ENCODE measurements at places on chromosomes 5 and 9. TPM values are rescaled to one million over a fixed set of nuclear protein-coding genes. Genes with fewer than 3 reads are reported as not detected.

DNA sequence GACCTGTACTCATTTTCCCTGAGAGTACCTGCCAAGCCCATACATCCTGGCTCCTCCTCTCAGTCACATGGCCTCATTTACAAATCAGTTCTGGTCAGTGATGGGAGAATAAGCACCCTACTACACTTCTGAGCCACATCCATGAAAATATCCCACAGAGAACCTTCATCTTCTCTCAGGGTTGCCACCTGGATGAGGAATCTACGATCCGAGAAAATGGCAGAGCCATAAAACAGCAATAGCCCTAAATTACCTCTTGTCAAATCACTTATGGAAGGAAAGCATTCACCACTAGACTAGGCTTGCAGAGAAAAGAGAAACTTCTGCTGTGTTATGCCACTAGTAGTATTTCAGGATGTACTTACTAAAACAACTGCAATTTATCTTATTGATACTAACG lies 324.8 kb downstream of the BNC2 start:
- no peak for DNase-seq

- DNase-seq, result no peak
These were observed 1.7 kb upstream of the GBGT1 start for GRCh38 chr9:133165452-133165730.

- DNase-seq, result no peak
These were observed 12.2 kb downstream of the RANBP17 start for GRCh38 chr5:170874017-170874416.

DNA sequence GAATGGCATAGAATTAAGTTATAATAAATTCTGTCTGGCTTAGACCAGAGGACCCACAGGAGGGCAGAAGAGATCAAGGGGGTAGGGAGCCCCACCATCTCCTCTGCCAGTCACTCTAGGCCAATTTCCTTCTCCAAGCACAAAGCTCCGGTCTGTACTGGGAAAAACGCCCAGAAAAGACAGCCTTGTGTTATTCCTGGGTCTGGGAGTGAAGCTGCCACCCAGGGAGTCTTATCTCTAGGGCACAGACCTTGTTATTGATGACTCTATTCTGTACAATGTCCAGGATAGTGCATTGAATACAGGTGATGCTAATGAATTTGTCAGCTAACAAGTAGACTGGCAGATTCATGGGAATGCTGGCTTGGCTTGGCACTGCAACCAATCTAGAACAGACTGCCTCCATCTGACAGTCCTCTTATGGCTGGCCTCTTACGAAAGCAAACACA lies 60.7 kb downstream of the MED27 start:
- DNase-seq, result no peak

DNA sequence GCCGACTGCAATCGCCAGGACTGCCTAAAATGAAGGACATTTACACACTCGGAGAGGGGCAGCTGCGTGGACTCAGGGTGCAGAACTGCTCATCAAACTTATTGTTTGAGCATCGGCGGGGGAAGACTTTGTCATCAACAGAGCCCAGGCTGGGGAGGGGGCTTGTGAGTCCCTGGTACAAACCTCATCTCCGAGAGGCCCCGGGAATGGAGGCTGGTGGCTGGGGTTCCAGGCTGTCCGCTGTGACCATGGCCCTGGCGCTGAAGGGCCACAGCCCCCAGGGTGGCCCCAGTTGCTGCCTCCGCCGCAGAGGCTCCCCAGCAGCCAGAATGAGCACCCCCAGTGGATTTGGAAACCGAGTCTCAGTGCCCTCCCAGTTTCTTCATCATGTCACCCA lies 46.1 kb upstream of the RNU6ATAC start:
- no peak for DNase-seq

GRCh38 chr5:9207817-9208418 lies 338.0 kb downstream of the SEMA5A start:
- DNase-seq, result no peak

DNA sequence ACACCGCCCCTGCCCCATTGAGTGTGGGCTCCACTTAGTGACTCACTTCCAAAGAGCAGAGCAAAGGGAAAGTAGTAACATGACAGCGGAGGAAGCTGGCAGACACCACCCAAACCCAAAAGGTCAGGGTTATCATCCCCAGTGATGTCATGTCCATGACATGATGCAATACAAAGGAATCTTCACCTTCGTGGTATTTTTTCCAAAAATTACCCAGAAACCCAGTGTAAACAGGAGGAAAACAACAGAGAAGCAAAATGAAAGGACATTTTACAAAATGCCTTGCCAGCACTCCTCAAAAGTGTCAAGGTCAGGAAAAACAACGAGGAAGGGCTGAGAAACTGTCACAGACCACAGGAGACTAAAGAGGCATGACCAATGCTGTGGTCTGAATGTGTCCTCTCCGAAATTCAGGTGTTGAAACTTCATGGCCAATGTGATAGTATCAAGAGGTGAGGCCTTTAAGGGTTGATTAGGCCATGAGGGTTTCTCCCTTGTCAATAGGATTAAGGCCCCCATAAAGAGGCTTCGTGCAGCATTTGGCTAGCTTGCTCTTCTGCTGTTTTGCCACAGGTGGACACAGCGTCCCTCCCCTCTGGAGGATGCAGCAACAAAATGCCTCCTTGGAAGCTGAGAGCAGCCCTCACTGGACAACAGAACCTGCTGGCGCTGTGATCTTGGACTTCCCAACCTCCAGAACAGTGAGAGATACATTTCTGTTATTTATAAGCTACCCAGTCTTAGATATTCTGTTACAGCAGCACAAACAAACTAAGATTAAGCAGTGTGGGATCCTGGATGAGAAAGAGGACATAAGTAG lies 30.5 kb upstream of the MED10 start:
- DNase-seq, result no peak

GRCh38 chr5:66987949-66988838 lies 208.4 kb downstream of the CD180 start:
- DNase-seq, result no peak

DNA sequence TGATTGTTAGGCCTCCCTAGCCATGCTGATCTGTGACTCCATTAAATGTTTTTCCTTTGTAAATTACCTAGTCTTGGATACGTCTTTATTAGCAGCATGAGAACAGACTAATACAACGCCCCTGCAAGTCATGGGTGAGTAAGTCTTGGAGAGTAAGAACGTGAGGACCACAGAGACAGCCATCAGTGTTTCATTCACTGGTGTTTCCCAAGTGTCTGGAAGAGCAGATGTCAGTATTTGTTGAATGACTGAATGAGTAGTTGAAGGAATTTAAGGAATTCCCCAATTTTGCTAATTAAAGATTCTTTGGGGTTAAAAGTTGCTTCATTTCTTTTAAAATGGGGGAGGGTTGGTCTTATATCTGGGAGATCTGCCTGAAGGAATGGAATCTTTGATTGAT lies 178.8 kb downstream of the TRIO start:
- no peak for DNase-seq

GRCh38 chr5:98936948-98937715 lies 8.3 kb upstream of the CHD1 start:
- DNase-seq, result no peak

- DNase-seq, result no peak
These were observed 36.4 kb upstream of the RNU6ATAC start for GRCh38 chr9:134200730-134201129.

GRCh38 chr5:177183142-177183541 lies 49.6 kb downstream of the NSD1 start:
- DNase-seq, result no peak

- no peak for DNase-seq
These were observed 1.6 kb downstream of the HBEGF start for GRCh38 chr5:140344683-140345423.

- DNase-seq, result no peak
These were observed 23.0 kb upstream of the ZNF782 start for GRCh38 chr9:96877269-96877668.

DNA sequence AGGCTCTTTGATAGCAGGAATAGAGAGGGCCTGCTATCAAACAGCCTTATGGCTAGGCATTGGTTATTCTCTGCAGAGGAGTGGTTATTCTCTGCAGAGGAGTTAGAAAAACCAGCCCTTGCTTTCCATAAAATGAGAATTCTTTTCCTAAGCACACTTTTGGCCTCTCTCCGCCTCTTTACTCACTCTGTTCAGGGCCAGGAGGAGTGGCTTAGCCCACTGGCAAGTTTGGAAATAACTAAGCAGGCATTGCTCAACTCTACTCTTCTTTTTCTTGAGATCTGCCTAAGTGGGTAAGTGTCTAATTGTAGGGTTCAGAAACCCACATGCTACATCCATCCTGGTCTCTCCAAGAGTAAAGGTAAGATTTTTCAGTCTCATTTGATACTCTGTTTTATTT lies 341.7 kb downstream of the KIAA0825 start:
- DNase-seq, result no peak

DNA sequence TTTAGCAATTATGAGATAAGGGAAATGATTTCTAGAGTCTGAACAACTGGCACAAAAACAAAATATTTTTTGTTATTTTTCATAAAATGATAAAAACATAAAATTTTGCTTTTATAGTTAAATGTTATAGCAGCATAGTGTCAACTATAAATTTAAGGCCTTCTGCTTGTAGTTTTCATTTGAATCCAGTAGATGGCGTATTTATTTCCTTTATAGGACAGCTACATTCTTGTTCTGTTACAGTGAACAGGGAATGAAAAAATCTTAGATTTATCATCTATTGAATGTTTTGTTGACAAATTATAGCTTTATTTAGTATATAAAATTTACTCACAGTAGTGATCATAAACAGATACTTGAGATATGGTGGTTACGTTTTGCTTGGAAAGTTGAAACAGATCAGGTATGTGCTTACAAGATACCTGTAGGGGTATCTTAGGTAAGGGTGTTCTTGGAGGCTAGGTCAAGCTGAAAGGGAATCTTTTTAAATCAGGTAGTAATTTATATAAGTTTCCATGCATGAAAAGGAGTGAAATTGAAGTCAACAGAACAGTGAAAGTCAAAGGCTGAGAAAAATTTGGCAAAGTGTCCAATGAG lies 239.3 kb upstream of the GRIN3A start:
- DNase-seq, result no peak

DNA sequence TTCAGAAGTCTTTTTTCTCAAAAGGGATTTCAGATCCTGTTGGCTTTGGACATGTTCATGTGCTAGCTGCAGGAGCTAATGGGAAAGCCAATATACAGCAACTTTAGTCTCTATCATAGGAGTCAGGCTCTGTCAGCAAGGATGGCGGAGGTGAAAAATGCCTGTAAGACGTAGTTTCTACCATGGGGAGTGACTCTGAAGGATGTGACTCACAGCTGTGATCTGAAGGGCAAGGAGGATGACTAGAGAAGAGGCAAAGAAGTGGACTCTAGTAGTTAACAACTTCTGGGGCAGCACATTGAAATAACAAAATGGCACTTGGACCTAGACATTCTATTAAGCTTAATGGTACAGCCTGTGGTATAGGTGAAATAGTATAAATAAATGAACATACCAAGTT lies 3.1 kb upstream of the NDUFS4 start:
- DNase-seq, result no peak

GRCh38 chr9:124321935-124322334 lies 64.2 kb downstream of the NEK6 start:
- DNase-seq, result no peak

- DNase-seq, result no peak
These were observed 300.0 kb upstream of the VLDLR start for GRCh38 chr9:2321523-2322148.

GRCh38 chr5:68544091-68544647 lies 328.6 kb downstream of the PIK3R1 start:
- no peak for DNase-seq

DNA sequence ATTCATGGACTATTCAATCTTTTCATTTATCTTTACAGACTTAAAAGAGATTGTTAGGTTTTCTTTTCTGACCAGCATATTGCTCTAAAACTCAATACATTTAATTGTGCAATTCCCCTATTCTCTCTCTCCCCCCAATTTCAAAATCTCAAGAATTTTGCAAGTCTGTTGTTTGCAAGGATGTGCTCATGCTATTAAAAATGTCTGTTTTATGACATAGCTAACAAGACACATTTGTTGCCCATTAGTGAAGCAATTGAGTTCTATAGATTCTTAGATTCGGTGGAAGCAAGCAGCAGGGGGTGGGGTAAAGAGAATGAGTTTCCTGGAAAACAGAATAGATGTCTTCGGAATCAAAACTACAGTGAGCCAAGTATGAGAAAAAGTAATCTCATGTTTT lies 8.5 kb upstream of the CSNK1A1 start:
- DNase-seq, result no peak

GRCh38 chr5:100889165-100889743 lies 13.8 kb downstream of the ST8SIA4 start:
- DNase-seq, result no peak

- no peak for DNase-seq
These were observed 1087.7 kb upstream of the SEMA6A start for GRCh38 chr5:117662361-117662760.

- DNase-seq, result no peak
These were observed 15.9 kb upstream of the CLINT1 start for GRCh38 chr5:157874861-157875260.

DNA sequence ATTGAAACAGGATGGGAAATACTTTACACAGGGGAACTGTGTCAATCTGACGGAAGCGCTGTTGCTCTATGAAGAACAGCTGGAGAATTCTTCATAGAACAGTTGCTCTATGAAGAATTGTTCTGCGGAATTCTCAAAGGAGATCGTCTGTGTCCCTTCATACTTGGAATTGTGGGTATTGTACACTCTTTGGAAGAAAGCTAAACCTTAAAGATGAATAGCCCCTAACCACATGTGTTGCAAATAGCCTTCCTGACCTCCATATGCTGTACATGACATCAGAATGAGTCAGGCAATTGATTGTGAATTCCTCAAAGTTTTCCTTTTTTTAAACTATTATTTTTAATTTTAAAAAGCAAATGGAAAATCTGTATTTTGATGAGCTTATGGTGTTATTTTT lies 15.6 kb downstream of the NIM1K start:
- no peak for DNase-seq

GRCh38 chr9:129525656-129526196 lies 95.2 kb downstream of the C9orf50 start:
- no peak for DNase-seq

DNA sequence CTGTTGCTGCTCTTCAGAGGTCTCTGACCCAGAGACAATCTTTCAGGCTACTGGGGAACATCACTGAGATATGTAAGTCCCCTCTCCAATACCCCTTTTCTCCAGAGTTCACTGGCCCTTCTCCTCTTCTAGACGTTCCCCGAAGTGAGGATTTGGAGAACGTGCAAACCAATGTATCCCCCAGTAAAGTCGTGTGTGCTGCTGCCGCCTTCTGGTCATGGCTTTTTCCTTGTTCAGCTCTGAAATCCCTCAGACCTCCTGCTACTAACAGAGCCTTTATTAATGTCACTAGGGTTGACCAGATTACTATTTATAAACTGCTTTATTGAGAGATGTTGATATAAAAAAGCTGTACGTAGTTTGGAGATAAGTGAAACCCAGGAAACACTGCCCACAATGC lies 1028.6 kb downstream of the CDH9 start:
- DNase-seq, result no peak

GRCh38 chr5:164893071-164893470 lies 1387.7 kb downstream of the MAT2B start:
- DNase-seq, result no peak

The MAT2B gene
- total RNA-seq, result 80.9 TPM

The MYOT gene
- total RNA-seq, result not detected

The ZNF454 gene
- not detected for total RNA-seq

The PCA3 gene
- total RNA-seq, result not detected

The FCN2 gene
- not detected for total RNA-seq

The ELAVL2 gene
- total RNA-seq, result not detected

The CDH18 gene
- total RNA-seq, result not detected

The FST gene
- total RNA-seq, result 0.18 TPM

The ORM2 gene
- total RNA-seq, result not detected

The TRIP13 gene
- 25.5 TPM for total RNA-seq

The FPGS gene
- 64.8 TPM for total RNA-seq

The COL5A1 gene
- 0.18 TPM for total RNA-seq

The ICE1 gene
- total RNA-seq, result 19.2 TPM
